ENCODE measurements at places on chromosomes 12 and 14.

- DNase-seq = no peak
Observed at GRCh38 chr12:97452839-97453238, 9.8 kb upstream of the RMST start.

GRCh38 chr12:47975036-47975620 is 11.7 kb downstream of the TMEM106C start:
- no peak for DNase-seq

DNA sequence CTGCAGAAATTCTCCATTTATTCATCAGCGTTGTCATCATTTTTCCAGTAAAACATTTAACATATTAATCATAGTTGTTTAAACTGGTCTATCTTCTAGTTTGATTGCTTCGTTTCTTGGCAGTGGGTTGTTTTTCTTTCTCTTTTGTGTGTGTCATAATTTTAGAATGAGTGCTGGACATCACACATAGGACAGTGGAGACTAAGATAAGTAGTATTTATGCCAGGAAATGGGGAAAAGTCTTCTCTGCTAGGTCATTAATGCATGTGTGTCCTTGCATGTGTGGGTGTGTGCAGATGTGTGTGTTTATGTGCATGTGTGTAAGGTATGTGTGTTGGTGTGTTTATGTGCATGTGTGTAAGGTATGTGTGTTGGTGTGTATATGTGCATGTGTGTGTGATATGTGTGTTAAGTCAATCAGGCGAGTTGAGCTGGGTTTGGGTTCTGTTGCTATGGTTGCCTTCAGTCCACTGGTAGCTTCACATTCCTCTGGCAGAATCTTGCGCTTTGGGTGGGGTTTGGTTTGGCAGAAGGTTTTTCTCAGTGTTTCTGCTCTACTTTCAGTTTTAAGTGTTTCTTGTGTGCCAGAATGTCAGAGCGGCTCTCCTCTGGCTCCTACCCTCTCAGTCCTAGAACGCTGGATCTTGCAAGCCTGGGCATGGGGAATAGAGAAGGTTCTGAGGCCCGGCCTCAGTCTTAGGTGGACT is 7.8 kb upstream of the ADGRD1 start:
- DNase-seq = no peak

GRCh38 chr12:3123729-3124128 is 46.5 kb downstream of the TSPAN9 start:
- DNase-seq = no peak

DNA sequence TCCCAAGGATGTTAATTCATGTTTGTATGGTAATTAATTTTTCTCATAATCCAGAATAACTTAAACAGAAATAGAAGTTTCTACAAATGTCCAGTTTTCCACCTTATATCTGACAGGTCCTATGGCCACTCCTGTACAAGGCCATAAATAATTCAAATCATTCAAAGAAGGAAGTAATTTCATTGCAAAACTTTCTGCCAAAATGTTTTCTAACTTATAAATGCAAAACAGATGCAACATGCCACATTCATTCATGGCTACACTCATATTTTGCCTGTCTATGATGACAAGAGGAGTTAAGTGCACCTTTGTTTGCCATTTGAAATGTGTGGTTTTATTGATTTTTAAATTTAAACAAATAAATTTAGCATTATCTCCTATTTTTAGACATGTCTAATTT is 34.4 kb downstream of the ITPR2 start:
- no peak for DNase-seq

DNA sequence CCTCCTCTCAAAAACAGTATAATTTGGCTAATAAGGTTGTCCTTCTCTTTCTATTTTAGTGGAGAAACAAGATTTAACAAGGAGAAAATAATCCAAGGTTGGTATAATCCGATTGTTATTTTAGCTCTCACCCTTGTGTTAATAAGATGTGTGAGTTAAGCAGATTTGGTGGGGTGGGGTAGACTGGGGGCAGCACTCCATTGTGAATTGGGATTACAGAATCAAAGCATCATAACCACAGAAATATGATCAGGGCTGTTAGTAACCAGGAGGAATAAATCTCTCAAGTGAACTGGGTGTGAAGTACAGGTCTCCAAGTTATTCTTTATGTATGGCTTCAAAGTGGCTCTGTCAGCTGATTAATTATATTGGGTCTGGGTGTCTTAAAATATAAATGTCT is 10.2 kb downstream of the TIGAR start:
- no peak for DNase-seq

Measured in DND-41 (cell line).